ENCODE measurements at places on chromosomes 7 and 10.

GRCh38 chr7:4156190-4156589 is 525.9 kb upstream of the FOXK1 start:
- no peak for DNase-seq

- DNase-seq = no peak
These were observed 91.1 kb downstream of the SVIL start for GRCh38 chr10:29543715-29544114.

DNA sequence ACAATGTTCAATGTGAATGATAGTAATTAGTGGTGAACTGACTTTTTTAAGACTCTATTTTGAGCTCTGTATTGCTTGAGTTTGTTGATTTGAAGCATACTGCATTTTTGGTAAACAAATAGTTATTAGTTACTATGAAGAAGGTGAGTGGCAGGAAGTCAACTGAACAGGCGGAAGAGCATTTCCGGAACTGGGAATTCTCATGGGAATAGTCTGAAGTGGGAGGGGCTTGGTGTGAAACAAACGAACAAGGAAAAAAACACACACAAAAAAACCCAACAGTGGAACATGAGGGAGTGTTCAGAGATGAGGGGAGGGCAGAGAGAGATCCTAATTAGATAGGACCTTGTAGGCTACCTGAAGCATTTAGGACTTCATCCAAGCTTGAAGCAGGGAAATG is 43.9 kb upstream of the C1QL3 start:
- no peak for DNase-seq

GRCh38 chr10:107164992-107165391 is 486 bp upstream of the SORCS1 start:
- DNase-seq = no peak

- no peak for DNase-seq
These were observed 27.9 kb downstream of the GNG11 start for GRCh38 chr7:93949423-93949822.

DNA sequence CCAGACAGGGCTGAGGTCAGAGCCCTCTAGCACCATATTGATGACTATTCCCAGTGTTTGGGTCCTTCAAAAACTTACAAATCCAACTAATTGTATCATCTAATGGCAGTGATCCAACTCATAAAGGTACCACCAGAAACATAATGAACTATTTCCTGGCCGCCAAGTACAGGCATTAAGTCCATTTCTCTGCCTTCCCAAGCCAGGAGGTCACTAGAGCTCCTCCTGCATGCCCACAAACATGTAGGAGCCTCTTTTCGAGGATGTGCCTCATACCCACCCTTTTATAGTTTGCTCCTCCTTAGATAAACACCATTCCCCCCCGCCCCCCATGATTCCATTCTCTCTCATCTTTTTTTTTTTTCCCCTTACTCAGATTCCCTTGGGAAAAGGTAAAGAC is 91.3 kb downstream of the CHN2 start:
- DNase-seq = no peak

GRCh38 chr7:72309476-72309875 is 102.7 kb downstream of the CALN1 start:
- no peak for DNase-seq

DNA sequence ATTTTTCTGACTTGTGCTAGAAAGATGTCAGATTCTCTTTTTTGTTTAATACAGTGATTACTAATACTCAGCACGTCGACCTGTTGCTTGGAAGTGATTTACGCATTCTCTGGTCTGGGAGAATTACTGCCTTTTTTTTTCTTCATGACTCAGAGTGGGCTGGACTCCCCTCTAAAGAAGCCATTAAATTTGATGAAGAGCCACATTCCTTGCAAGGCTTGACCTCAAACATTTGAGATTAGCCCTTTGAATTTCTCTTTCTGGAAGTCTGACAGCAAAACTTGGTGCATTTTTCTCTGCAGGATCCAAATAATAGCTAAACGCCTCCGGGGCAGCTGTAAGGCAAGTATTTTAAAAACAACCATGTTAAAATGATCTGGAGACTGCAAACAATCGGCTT is 171.6 kb downstream of the GALNT17 start:
- no peak for DNase-seq

- DNase-seq = no peak
These were observed 22.7 kb downstream of the CCNY start for GRCh38 chr10:35359056-35359455.

DNA sequence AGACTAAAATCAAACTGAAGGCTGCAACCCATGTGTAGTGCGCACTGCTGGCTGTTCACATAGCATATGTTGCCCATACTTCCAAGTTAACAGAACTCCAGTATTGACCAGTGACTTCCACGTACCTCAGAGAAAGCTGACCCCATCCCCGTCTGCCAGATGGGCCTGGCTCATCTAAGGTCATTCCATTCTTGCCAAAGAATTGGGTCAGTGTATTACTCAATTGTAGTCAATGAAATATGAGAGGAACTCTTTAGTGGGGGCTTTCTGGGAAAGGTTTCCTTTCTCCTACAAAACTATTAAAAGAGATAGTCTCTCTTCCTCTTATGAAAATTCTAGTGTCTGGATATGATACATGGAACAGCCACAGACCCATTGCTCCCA is 238.6 kb downstream of the COBL start:
- no peak for DNase-seq

DNA sequence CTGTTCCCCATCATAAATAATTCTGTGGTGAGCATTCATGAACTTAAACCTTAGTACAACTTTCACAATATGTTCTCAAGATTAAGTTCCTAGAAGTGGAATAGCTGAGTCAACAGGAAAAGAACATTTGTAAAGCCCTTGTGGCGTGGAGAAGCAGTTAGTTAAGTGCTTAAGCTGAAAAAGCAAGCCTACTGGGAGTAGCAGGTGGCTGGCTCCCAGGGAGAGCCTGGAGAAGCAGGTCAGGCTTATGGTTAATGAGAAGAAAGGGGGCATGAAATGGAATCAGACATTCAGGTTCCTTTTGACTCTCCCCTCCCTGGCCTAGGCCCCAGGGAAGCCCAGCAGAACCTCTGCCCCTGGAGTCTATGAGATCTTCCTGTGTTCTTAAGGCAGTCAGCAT is 35.3 kb downstream of the VSTM4 start:
- DNase-seq = no peak

- DNase-seq = no peak
These were observed 184.1 kb downstream of the NOC3L start for GRCh38 chr10:94178475-94179253.

DNA sequence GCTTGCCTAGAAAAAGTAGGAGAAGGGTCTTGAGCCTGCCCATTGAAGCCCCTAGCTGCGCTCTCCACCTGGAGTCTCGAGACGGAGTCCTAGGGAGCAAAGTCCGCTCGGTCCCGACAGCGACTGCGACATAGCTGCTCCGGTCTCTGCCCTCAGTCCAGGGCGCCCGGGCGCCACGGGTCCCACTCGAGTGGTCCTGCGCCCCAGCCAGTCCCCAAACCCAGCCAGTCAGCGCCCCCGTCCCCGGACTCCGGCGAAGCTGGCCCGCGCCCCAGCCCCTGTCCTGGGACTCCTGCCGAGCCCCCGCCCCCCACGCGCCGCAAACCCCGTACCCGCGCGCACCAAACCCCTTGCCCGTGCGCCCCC is 490 bp downstream of the TNS3 start:
- no peak for DNase-seq

- no peak for DNase-seq
These were observed 613.8 kb downstream of the PHTF2 start for GRCh38 chr7:78412216-78412858.

- DNase-seq = no peak
These were observed 395.6 kb upstream of the ETV1 start for GRCh38 chr7:14385074-14385473.

GRCh38 chr7:107643938-107644308 is 16.7 kb upstream of the SLC26A4 start:
- DNase-seq = no peak

- DNase-seq = no peak
These were observed 699 bp downstream of the CLIP2 start for GRCh38 chr7:74289659-74290552.

GRCh38 chr10:44968500-44969400 is 9.1 kb downstream of the RASSF4 start:
- no peak for DNase-seq

DNA sequence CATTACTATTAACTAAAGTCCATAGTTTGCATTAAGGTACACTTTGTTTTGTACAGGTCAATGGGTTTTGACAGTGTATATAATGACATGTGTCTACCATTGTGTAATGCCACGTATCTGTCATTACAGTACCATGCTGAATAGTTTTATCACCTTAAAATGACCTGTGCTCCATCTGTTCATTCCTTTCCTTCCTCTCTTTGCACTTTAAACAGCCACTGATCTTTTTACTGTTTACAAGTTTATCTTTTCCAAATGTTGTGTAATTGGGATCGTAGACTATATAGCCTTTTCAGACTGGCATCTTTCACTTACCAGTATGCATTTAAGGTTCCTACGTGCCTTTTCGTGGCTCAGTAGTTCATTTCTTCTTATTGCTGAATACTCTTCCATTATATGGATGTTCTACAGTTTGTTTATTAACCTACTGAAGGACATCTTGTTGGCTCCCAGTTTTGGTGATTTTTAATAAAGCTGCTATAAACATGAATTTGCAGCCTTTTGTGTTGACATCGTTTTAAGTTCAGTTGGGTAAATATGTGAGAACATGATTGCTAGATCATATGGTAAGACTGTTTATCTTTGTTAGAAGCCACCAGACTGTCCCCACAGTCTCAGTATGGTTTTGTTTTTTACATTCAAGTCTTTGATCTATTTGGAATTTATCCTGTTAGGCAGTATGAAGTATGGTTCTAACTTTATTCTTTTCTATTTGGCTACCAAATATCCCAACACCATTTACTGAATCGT is 24.7 kb downstream of the STAM start:
- no peak for DNase-seq

GRCh38 chr10:3757250-3757637 is 27.8 kb downstream of the KLF6 start:
- no peak for DNase-seq

- DNase-seq = no peak
These were observed 219.5 kb upstream of the HABP2 start for GRCh38 chr10:113333313-113333712.

DNA sequence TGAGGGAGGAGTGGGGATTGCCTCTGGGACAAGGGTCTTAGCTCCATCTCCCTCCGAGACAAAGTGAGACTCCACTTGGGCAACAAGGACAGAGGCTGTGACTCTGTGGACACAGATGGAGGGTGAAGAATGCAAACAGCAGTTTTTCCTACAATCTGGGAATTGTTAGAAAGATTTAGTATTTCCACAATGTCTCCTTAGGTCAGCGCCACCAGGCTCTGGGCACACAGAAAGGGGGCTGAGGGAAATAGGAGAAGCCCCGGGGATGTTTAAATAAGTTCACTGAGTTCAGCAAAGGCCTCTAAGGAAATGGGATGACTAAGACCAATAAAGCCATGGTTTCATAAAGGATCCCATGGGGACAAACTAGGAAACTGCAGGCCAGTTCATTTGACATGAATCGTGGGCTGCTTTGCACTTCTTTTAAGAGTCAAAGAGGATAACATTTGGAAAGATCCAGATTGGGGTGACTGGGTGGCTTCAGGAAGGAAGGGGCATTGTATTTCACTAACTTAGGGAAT is 219.8 kb upstream of the GLI3 start:
- DNase-seq = no peak

DNA sequence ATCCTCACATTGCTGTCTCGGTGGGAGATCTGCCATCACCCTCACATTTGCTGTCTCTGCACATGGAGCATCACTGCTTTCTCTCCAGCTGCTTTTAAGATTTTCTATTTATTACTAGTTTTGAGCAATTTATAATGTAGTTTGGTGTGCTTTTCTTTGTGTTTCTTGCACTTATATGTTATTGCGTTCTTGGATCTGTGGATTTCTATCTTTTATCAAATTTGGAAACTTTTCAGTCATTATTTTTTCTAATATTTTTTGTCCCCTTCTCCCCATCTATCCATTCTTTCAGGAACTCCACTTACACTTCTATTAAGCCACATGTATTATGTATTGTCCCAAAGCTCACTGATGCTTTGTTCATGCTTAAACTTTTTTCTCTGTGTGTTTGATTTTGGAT is 108.9 kb downstream of the FOXL3 start:
- DNase-seq = no peak

GRCh38 chr10:3665316-3665908 is 119.6 kb downstream of the KLF6 start:
- DNase-seq = no peak

GRCh38 chr7:156725073-156725472 is 84.5 kb downstream of the RNF32 start:
- DNase-seq = no peak

DNA sequence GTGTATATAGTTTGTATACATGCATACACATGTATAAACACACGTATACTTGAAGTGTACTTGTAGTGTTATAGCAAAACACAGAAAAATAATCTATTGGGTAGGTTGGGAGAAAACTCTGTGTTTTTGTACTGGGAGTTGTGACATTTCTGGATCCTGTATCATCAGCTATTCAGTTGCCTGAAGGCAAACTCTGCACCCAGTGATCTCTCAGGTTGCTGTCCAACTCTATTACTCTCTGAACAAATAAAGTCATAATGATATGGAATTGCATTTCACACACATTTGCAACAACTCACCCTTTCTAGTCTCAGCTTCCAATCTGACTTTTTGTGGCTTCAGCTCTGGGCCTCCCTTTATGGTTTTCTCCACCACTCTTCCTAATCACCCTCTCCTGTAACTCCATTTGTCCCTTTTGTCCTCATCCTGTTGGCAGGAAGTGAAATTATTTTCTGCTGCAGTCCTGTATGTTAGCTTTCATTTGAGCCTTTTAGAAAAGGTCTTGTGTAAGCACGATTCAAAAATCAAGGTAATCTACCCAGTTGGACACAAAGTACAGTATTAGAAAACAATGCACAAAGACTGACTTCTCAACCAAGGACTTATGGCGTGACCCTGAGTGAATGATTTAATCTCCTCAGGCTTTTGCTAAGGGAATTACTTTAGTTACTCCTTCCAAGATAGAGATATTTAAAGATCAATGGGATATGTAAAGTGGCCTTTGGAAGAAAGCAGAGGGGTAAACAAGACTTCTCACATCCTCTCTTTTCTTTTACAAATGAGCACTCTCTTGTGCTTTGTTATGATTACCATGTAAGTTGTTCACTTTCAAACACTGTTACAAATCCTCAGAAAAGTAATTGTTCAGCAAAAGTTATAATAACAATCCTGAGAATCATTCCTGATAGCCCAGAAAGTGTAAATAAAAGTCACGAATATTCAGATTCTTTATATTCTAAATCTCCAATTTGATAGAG is 249.1 kb downstream of the KCND2 start:
- no peak for DNase-seq

DNA sequence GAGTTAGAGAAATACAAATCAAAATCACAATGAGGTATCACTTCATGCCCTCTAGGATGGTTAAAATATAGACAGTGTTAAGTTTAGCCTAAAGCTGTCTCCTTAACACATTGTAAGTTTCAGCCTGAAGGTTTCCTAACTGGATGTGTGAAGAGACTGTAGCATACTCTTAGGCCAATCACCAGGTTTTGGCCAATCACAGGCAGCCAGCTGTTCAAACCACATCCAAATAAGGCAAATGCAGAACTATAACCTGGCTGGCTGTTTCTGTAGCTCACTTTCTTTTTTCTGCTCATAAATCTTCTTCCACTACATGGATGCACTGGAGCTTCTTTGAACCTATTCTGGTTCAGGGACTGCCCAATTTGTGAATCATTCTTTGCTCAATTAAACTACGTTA is 19.7 kb downstream of the ESYT2 start:
- DNase-seq = no peak

GRCh38 chr10:119347181-119347974 is 140.0 kb downstream of the GRK5 start:
- no peak for DNase-seq
